ENCODE measurements at places on chromosomes 5 and 9.

DNA sequence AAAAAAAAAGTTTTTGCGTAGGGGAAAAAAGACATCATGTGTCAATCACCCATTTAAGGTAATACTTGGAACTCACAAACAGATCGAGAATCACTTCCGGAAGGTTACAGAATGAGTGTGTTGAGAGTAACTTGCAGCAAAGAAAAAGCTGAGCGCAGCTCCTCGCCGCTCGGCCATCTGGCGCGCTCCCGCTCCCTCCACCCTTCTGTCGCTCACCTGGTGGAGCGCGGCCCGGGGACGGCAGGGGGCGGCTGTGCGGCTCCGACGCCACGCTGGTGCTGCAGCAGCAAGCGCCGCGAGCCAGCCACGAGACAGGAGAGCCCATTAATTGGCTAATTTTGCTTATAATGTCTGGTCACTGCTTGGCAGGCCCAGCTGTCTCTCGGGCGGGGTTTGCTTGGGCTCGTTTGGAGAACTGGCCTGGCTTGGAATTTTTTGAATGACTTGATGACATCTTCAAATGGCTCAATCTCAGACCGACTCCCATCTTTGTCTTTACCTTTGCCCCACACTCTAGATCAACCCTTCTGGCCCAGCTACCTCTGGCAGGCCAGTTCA is 601.8 kb downstream of the CCDC171 start:
- no peak for DNase-seq

DNA sequence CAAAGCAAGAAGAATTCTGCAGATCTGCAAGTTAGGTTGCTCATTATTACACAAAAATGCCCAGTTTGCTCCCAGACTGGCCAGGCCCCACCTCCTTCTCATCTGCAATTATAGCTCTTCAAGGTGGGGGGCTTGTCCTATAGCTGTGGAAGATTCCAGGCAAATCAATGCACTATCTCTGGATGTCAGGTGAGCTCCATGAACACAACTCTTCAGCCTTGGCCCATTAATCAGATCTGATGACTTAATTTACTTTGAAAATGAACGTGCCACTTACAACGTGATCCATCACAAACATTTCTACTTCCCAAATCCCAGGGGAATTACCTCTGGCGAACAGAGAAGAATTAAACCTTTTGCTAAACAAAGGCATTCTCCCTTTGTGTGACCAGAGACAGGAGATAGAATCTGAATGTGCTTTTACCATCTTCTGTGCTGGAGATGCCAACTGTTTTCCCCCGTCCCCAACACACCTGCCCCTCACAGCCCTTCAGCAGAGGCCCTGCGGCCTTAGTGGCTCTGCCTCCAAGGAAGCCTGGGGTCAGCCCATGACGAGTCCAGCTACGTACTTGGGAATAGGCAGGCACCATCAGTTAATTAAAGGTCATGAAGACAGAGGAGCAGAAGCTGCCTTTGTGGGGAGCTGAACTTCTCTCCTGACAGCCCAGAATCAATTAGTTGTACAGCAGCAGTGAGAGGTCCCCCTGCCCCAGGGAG is 60.5 kb downstream of the SNX18 start:
- DNase-seq = no peak

GRCh38 chr5:173613433-173614159 is 2.9 kb downstream of the BOD1 start:
- no peak for DNase-seq

DNA sequence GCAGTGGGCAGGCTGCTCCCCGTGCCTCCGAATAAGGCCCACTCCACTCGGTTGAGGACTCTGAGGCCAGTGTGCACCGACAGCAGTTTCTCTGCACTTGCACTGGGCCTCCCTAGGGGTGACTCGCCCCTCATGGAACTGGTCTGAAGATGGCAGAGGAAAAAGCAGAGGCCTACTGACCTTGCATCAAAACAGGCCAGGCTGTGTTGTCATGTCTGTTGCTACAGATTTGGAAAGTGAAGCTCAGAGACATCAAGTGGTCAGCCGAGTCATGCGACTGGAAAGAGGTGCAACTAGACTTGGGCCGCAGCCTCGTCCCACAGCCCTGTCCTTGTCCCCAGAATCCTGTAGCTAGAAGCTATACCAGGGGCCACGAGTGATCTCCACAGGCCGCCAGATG is 78.3 kb downstream of the DCP2 start:
- no peak for DNase-seq

- no peak for DNase-seq
These were observed 28.4 kb downstream of the PCDHGC5 start for GRCh38 chr5:141517312-141517711.

GRCh38 chr5:124436294-124436693 is 310.1 kb downstream of the ZNF608 start:
- DNase-seq = no peak

- DNase-seq = no peak
These were observed 27.3 kb upstream of the TCOF1 start for GRCh38 chr5:150329881-150330876.

DNA sequence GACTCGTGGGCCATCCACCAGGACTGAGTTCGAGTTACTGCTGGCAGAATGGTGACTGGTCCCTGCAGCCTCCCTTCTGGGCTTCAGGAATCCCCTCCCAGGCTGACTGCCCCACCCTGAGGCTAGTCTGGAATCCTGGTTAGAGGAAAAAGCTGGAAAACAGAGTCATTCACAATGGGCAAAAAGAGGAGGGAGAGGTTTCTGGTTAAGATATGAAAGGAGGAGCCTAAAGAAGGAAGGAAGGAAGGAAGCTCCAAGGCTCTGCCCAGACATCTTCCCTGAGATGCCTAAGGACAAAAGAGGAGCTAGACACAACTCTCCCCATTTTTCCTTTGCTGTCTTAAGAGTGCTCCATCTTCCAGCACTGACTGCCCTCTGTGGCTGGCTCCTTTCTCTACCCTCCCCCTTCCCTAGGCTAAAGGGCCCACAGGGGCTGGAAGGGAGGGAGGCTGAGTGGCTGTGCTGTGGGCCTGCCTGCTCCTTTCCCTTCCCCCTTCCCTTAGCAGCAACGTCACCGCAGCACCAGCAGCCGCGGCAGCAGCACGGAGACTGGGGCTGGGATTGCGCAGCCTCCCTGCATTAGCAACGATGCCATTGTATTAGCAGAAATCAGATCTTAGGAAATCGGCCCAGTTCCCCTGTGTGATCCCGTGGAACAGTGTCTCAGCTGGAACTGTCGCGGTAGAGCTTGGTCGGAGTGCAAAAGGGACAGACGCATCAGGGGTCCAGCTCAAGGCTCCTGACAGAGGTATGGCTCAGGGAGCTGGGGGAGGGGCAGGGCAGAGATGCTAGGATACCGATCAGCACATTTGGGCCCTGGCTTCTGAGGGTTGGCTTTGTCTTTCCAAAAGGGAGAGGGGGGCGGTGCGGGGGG is 48.7 kb downstream of the RUSC2 start:
- peak; percentile 66 for DNase-seq

DNA sequence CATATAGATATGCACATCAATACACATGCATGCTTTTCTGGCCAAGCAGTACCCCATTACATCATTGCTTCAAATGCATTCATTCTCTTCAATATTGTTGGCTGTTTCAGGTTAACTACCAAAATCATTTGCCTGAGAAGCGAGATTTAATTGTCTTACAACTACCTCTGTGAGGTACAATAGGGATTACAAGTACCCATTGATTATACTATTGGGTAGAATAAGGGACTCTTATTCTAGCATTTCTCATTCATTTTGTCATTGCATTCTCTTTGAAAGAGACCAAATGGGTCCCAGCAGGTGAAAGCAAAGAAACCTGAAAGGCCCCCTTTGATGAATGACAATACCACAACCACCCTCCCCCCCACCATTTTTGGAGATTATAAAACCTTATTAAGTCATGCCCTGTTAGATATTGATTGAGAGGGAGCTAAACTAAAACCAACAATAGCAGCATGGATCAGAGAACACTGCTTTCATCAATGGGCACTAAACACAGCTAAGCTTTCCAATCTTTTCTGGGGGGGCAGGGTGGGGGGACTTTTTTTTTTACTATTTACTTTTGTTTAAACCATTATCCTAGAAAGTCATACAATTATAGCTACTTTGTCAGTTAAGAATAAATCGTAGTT is 375.0 kb upstream of the CCNH start:
- no peak for DNase-seq

DNA sequence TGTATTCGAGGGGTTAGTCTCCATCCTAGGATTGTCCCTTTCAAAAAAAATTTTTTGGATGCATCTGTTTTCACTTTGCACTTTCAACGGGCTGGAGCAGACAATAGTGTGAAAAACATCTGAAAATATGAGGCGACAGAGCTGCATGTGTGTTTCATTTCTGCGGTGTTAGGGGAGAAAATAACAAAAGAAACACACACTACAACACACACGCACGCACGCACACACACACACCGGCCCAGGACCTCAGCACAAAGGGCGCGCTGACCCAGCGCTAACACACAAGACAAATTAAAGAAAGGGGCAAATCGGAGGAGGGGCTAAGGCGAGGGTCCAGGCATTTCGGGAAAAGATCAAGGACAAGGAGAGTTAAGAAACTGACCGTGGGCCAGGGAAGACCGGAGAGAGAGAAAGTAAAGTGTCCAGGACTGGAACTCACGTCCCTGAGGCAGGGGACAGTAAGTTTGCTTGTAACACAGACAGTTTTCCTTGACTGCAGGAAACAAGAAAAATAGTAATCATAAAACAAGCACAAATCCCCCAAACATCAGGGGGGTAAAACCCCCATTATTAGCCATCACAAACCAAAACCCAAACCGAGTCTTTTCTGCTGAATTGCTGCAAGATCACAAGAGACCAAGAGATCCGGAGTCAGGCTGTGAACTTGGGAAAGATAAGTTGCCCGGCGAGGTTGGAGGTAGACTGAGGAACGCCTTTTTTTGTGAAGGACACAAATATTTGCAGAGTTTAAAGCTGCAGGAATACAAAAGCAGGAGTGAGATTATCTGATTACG is 302.1 kb downstream of the PARP8 start:
- no peak for DNase-seq

DNA sequence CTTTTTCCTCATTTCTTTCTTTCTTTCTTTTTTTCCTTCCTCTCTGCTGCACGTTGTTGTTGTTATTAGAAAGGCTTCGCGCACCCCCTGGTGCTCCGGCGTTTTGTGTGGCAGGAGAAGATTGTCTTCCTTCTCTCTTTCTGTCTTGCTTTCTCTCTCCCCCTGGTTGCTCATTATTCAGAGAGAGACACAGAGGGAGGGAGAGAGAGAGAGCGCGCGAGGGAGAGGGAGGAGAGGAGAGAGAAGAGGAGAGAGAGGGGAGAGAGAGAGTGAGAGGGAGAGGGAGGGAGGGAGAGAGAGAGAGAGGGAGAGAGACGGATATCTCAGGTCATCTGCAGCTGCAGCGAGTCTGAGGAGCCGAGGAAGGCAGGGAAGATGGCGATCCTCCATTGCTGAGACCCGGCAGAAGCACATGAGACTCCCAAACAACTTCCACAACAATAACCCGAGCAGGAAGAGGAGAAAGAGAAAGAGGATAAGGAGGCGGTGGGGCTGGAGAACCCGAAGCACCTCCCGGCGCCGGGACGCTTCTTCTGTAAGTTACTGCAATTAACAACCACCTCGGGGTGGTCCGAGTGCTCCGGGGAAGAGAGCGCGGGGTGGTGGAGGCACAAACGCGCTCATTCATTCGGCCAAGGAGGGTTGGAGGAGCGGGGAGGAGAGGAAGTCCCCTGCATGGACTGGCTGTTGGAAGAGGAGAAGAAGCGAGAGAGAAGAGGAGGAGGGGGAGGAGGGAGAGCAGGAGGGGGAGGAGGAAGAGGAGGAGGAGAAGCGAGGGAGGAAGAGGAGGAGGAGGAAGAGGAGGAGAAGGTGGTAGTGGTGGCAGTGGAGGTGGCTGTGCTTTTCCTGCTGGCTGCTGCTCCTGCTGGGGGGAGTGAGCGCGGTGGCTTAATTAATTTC is at the start of gene ZNF462:
ZNF462 (plus strand) TSS at position 346 of the 900 bp plus-strand sequence. CDS start 60,218 bp downstream, outside the sequence.
- peak; percentile 57 for DNase-seq

DNA sequence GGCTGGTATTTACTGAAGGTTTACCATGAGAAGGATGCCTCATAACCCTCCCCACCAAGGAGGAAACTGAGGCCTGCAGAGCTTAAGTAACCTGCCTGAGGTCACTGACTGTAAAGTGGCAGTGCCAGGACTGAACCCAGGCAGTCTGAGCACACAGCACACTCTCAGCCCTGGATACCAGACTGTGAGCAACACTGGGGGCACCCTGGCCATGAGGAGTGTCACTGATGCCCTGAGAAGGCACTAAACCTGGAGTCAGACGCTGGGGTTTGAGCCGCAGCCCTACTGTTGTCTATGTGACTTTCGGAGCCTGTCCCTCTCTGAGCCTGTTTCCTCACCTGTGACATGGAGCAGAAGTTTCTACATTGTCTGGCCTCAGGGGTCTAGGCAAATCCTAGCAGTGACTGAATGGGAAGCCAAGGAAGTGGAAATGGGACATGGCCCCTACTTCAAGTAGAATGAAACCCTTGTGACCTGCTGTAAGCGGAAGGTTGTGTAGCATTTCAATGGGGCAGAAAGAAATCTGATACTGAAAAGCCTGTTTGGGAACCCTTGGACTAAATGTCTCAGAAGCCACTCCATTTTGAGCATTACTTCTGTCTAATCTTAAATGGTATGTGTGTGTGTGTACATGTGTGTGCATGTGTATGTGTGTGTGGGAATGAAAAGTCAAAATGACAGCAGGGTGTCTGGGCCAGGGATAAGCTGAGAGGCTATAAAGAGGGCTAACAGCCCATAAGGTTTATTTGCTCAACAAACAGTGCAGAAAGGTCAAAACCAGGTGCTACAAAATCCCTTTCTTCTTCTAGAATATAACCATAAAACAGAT is 36.0 kb downstream of the B4GALT1 start:
- DNase-seq = no peak

DNA sequence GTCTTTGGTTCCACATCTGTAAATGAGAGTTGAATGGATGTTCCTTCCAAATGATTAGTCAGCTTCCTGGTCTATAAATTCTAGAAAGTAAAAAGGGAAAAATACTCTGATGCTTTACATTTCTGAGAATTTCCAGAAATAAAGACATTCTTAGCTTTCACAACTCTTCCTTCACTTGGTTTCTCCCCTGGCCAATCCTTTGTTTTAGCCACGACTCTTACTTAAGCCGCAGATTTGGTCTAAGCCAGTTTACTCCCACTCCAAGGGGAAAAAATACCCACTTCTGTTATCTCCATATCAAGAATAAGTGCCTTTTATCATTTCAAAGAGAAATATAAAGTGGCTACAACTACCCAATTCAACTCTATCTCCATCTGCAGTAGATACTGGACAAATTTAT is 29.7 kb downstream of the PWWP2A start:
- DNase-seq = no peak

DNA sequence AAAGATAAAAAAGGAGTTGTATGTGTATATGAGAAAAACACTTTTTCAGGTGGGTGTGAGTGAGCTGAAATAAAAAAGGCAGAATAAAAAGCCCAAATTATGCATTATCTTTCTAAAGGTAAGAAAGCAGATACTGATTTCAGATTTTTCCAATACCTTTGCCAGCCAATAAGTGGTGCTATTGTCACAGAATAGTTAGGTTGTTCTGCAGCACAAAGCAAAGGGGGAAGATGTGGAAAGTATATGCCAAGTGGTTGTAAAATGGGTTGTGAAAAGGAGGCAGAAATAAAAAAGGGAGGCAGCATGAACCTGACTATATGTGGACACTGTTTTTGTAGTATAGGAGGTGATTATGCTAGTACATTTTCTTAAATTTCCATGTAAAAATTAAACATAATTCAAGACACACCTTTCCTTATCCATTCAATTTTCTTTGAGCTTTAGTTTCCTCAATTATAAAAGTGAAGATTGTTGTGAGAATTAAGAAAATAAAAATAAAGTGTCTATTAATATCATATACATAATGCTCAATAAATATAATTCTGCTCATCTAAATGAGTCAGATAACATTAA is 106.7 kb downstream of the SMIM15 start:
- no peak for DNase-seq

GRCh38 chr5:42887097-42887496 is 75.4 kb upstream of the SELENOP start:
- no peak for DNase-seq

- DNase-seq = no peak
These were observed 475 bp upstream of the GOLM1 start for GRCh38 chr9:86099701-86100364.

All from fibroblast of skin of left biceps (primary cell).